Kidney (tissue), 22 donors: ENCODE measurements at places on chromosomes 7 and 10. TPM values are rescaled to one million over a fixed set of nuclear protein-coding genes. Genes with fewer than 3 reads are reported as not detected.

SORBS1 gene
- 91.7 TPM for total RNA-seq

FXYD4 gene
- 109 TPM for total RNA-seq

C10orf71 gene
- not detected for total RNA-seq

MEOX2 gene
- total RNA-seq, result 1.2 TPM

VAX1 gene
- total RNA-seq, result not detected

- peak overlapping the region; percentile 92 for H3K27ac ChIP-seq
- no peaks in the 10 kb centered on the region for H3K36me3 ChIP-seq
- peak overlapping the region; percentile 79 for H3K4me3 ChIP-seq
- DNase-seq, result peak; percentile 86
- peaks cover 22% of the 10 kb centered on the region for H3K27me3 ChIP-seq
Observed at GRCh38 chr10:100740476-100741377, 4.7 kb upstream of the PAX2 start.

GRCh38 chr7:140581411-140581810, 59.2 kb downstream of the DENND2A start:
- no peak for DNase-seq
- no peaks in the 10 kb centered on the region for H3K27me3 ChIP-seq
- no peaks in the 10 kb centered on the region for H3K4me1 ChIP-seq
- peaks cover 3% of the 10 kb centered on the region for H3K36me3 ChIP-seq
- no peak overlapping the region for H3K4me3 ChIP-seq

DNA sequence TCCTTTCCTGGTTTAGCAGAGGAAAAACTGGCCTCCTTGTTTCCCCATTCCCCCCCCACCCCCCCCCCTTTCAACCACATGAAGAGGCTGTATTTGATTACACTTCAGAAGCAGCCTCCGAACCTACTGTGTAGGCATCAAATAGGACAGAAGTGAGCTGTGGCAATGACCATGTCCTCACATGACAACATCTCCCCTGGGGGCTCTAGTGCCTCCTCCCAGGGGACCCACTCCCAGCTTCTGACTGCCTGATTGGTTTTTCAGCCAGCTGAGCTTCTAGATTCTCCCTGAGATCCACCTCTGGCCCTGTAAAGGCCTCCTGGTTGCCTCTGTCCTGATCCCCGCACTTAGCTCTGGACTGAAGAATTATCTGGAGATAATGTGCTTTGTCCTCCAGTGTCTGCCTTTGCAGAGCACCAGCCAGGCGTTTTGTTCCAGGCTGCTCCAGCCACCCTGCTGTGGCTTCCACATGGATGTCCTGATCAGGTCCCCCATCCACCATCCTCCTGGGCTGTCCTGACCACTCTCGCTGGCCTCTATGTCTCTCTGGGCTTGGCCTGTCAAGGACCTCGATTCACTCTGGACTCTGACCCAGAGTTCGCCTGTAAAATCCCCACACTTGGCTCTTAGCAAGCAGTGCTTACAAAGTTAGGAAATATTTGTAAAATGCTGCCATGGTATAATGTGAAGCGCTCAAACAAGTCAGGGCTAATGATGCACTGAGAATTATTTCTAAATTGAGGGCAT, 42.4 kb upstream of the TOMM7 start:
- DNase-seq, result no peak
- H3K4me1 ChIP-seq, result peaks cover 4% of the 10 kb centered on the region
- H3K27me3 ChIP-seq, result no peaks in the 10 kb centered on the region
- H3K36me3 ChIP-seq, result no peaks in the 10 kb centered on the region

DNA sequence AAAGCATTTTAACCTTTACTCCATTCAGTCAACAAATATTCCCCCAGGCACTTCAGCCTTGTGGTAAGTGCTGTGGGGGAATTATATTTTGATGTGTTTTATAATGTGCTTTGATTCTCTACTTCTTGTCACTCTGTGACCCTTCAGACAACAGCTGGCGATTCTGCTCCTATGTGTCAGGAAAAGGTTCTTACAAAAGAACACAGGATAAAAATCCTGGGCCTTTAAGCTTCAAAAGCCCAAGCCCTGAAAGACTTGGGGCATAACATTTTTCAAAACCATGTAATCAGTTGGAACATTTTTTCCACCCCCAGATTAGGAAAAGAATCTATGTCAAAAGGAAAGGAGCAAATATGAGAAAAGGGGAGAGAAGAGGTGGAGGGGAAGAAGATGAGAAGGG, 37.8 kb upstream of the LRRC17 start:
- no peak overlapping the region for H3K4me3 ChIP-seq
- no peaks in the 10 kb centered on the region for H3K4me1 ChIP-seq
- H3K27me3 ChIP-seq, result no peaks in the 10 kb centered on the region
- no peaks in the 10 kb centered on the region for H3K36me3 ChIP-seq
- DNase-seq, result no peak

DNA sequence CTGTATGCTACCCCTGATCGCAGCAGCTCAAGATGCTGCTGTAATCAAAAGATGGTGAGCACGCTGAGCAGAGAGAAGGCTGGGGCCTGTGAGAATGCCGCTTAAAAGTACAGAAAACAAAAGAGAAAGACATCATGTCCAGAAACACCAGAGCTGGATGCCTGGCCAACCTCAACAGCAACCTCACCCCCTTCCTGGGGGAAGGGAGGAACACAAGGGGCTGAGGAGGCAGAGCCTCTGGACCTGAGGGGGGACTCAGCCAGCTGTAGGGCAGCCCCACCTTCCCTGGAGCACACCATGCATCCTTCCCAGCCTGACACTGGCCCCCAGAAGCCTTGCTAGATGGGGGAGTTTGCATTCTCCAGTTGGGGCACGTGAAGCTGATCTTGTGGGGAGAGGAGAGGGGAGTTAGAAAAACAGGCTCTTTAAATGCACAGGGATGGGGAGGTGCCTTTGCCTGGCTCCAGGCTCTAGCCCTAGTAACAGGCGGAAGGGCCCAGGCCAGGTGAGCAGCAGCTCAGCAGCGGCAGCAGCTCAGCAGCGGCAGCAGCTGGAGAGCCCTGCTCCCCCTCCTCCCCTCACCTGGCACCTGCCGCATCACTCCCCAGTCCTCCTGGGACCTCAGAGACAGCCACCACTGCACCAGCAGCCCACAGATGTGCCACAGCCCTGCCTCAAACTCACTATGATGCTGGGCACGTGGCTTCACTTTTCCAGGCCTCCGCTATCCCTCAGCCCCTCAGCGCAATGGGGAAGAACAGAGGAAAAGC, 156.3 kb downstream of the NEURL1 start:
- no peak overlapping the region for H3K4me3 ChIP-seq
- peak overlapping the region; percentile 60 for H3K27ac ChIP-seq
- no peaks in the 10 kb centered on the region for H3K27me3 ChIP-seq
- no peaks in the 10 kb centered on the region for H3K4me1 ChIP-seq
- no peak for DNase-seq

DNA sequence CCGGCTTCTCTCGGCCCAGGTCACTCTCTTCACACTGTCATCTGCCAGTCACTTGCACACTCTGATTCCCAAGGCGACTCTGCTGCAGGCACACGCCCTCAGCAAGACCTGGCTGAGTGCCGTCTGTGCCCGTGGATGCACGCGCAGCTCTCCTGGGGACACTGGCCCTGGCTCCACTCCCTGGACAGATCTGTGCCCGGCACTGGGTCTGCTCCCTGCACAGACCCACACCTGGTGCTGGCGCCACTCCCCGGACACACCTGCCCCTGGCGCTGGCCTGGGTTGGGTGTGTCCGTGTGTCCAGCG, 133.2 kb downstream of the DNAJB6 start:
- no peak overlapping the region for H3K4me3 ChIP-seq
- no peak for DNase-seq
- no peaks in the 10 kb centered on the region for H3K36me3 ChIP-seq
- peaks cover 11% of the 10 kb centered on the region for H3K27me3 ChIP-seq
- no peaks in the 10 kb centered on the region for H3K4me1 ChIP-seq

- H3K4me3 ChIP-seq, result no peak overlapping the region
- no peaks in the 10 kb centered on the region for H3K4me1 ChIP-seq
- DNase-seq, result no peak
- H3K36me3 ChIP-seq, result no peaks in the 10 kb centered on the region
- no peak overlapping the region for H3K27ac ChIP-seq
- no peaks in the 10 kb centered on the region for H3K27me3 ChIP-seq
Observed at GRCh38 chr7:133512560-133512959, 259.7 kb downstream of the EXOC4 start.

DNA sequence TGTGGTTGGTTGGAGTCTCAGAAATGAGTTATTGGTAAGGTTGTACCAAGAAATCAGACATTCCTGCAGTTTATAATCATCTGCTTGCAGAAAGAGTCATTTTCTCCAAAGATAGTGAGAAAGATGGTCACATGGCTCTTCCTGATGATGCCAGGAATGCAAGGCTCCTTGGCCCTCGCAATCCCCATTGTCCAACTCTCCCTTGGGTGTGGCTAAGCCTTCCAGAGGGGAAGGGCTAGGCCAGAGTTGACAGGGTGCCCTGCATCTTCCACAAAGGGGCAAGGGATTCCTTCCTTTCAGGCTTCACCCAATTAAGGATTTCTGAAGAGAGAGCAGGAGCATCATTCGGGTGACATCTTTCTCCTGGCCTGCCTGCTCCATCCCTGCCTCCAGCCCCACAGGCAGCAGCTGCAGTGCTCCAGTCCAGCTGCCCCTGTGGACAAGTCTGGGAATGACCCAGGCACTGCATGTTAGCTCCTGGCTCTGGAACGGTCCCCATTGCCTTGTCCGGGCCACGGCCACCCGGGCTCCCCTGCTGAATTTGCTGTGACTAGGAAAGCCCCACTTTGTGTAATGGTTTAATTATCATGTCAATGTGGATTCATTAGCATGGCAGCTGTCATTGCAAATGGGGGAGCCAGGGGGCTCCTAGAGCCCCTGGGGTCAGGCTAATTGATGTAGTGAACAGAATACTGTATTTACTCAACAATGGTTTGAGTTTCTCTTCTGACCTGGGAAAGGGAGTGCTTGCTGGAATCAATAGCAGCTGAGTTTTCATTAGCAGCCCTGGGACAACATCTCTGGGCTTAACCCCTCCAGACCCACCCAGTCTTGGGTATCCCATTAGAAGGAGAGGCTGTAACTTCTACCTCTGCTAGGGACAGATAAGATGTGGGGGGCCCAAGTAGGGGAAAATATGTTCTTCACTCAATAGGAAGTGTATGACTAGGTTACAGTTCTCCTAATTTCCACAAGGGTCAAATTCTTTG, 112.6 kb upstream of the TBX20 start:
- no peak for DNase-seq
- H3K4me3 ChIP-seq, result no peak overlapping the region
- H3K4me1 ChIP-seq, result no peaks in the 10 kb centered on the region
- no peak overlapping the region for H3K27ac ChIP-seq

- no peak overlapping the region for H3K4me3 ChIP-seq
- H3K27me3 ChIP-seq, result no peaks in the 10 kb centered on the region
- H3K4me1 ChIP-seq, result no peaks in the 10 kb centered on the region
- H3K27ac ChIP-seq, result no peak overlapping the region
- no peak for DNase-seq
Observed at GRCh38 chr7:116340943-116341907, 130.9 kb downstream of the TES start.

DNA sequence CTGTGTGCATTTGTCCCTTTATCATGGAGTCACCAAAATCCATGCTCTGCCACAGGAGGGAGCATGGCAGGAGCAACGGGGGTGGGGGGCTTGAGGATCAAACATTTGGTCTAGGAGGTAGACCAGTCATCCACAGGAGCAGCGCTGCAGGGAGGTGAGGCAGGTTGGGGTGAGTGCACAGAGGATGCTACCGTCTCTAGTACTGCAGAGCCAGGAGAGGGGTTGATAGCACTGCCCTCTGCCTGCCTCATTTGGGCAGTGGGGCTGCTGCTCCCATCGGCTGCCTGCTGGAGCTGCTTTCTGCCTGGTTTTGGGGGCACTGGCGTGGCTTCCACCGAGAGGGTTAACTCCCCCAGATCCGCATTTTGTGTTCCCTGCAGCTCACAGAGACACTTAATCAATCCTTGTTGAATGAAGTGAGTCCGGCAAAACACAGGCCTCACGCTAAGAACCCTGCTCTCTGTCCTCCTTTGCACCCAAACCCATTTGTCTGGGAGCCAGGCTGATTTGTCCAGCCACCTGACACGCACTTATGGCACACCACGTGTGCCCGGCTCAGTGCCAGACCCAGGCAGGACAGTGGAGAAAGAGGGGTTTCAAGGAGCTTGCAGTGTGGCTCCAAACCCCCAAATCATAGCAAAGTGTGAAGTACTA, 527.1 kb upstream of the FOXK1 start:
- H3K4me1 ChIP-seq, result no peaks in the 10 kb centered on the region
- no peaks in the 10 kb centered on the region for H3K27me3 ChIP-seq
- no peak overlapping the region for H3K27ac ChIP-seq
- no peak overlapping the region for H3K4me3 ChIP-seq
- no peaks in the 10 kb centered on the region for H3K36me3 ChIP-seq

DNA sequence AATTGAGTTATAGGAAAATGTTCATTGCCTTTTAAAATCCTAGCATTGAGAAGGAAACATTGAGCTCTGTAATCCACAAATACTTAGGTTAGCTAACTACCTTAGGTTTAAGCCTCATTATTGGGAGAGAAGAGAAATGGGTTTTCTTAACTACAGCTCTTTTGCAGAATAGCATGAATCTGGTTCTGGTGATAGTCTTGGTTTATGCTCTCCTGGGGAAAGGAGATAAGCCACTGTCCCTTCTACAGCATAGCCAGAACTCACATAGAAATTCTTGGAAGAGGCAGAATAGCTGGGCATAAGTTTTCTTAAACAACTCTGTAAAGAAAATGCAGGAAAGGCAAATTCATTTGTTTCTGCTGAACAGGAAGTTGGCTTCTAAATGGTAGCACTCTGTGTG, 378.6 kb upstream of the CHRM2 start:
- no peak overlapping the region for H3K4me3 ChIP-seq
- no peak for DNase-seq
- no peaks in the 10 kb centered on the region for H3K4me1 ChIP-seq
- no peaks in the 10 kb centered on the region for H3K36me3 ChIP-seq
- H3K27me3 ChIP-seq, result no peaks in the 10 kb centered on the region
- no peak overlapping the region for H3K27ac ChIP-seq

GRCh38 chr7:151174246-151175046, 7.0 kb upstream of the GBX1 start:
- peak; percentile 73 for DNase-seq
- H3K27me3 ChIP-seq, result peaks cover 10% of the 10 kb centered on the region
- H3K4me3 ChIP-seq, result no peak overlapping the region
- H3K27ac ChIP-seq, result no peak overlapping the region
- no peaks in the 10 kb centered on the region for H3K36me3 ChIP-seq

DNA sequence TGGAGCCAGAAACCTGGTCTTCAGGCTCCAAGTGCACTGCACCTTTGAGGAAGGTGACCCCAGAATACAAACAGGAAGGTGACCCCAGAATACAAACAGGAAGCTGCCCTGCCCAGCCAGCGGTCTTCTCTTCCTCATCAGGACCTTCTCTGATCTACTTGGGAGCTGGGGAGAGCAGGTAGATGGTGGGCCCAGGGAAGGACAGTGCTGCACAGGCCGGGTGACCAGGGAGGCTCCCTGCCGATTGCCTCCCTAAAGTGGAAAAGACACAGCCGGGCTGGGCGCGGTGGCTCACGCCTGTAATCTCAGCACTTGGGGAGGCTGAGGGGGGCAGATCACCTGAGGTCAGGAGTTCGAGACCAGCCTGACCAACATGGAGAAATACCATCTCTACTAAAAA, 151.8 kb upstream of the CHST15 start:
- H3K27me3 ChIP-seq, result no peaks in the 10 kb centered on the region
- H3K27ac ChIP-seq, result no peak overlapping the region
- H3K36me3 ChIP-seq, result no peaks in the 10 kb centered on the region
- H3K4me1 ChIP-seq, result no peaks in the 10 kb centered on the region
